ENCODE measurements at places on chromosomes 12 and 14.
A peak's percentile ranks its signal among the peaks of the same experiment; 100 is the strongest.

GRCh38 chr14:102252834-102253801, 51.8 kb downstream of the MOK start:
- no peak for DNase-seq

GRCh38 chr12:12209043-12209442, 57.8 kb downstream of the LRP6 start:
- no peak for DNase-seq

DNA sequence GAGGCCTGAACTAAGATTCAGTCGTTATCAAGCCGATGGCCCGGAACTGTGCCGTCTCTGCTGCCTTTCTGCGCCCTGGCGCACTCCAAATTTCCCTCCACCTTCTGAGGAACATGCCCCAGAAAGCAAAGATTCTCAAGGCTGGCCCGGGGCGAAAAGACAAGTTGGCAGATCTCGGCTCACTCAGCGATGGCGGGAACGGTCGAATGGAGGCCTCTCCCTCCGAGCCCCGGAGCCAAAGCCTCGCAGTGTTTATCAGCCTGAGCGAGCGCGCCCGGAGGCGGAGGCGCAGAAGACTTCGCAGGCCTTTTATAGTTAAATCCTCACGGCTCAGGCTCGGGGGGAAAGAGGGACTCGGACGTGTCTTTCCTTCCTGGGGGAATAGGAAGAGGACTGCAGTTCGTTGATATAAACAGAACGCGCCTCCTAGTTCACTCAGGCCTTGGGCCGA, 5.6 kb downstream of the TBX5 start:
- no peak for DNase-seq

GRCh38 chr14:62102349-62102725, 340.1 kb downstream of the SNAPC1 start:
- no peak for DNase-seq

GRCh38 chr14:38866461-38866860, 236.6 kb downstream of the SEC23A start:
- no peak for DNase-seq

DNA sequence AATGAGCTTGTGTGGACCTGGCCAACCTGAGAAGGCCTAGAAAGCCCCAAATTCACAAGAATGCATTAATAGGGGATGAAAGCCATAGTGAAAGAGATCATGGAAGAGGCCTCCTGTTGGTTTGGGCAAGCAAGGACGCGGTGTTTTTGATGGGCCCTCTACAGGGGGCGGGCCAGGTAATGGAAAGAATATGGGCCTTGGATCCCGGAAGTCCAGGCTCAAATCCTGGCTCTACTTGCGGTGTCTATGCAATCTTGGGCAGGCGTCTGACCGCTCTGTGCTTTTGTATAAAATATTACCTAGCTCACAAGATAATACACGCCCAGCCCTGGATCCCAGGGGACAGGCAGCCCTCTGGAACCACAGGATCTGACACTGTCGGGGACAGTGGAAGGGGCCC, 41.1 kb upstream of the CLMN start:
- DNase-seq = no peak

GRCh38 chr14:39430762-39431415, 1.3 kb downstream of the FBXO33 start:
- DNase-seq = no peak

DNA sequence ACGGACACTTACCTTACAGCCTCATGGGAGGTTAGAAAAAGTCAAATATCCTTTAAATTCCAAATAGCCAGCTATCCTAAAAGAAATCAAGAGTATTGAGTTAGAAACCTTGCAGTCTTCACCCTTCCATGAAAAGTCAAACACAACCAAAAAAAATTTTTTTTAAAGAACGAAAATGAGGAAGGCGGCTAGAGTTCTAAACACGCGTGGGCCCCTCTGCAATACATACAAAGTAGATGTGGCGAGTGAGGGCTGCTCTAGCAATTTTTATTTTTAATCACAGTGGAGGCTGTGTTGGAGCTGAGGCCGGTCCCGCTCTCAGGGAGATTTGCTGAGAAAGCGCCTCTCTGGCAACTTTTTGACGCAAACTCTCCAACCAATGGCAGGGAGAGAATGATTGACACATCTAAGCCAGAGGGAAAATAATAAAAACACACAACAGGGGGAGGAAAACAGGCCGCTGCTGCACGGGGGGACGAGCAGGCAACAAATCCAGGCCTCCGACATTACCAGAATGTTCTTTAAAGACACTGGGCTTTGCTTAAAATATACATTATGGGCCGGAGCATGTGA, at the start of gene OTX2:
Gene OTX2, minus strand, starts transcription at position 333 of the 573 bp plus-strand sequence. CDS start 5,023 bp downstream, outside the sequence.
- DNase-seq = no peak

GRCh38 chr12:114676142-114676741, 7.7 kb downstream of the TBX3 start:
- no peak for DNase-seq

GRCh38 chr12:99068993-99069747, 424.1 kb downstream of the APAF1 start:
- DNase-seq = no peak

GRCh38 chr12:69173368-69173767, 66.0 kb upstream of the CPSF6 start:
- DNase-seq = no peak

- no peak for DNase-seq
These were observed 148.7 kb downstream of the ANO2 start for GRCh38 chr12:5796171-5796958.

DNA sequence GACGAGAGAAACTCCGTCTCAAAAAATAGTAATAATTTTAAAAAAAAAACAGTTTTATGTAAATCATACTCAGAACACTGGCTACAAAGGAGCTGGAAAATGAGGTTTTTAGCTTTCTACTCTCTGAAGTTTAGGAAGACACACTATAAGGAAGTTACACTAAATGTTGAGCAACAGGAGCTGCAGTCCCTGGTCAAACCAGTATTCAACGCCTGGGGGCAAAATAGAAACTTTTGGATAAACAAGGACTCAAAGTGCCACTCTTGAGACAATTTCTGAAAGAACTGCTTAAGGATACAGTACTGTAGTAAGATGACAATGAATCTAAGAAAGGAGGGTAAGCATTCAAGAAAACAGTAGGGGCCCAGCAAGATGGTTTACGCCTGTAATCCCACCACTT, 29.3 kb downstream of the ACTR6 start:
- no peak for DNase-seq

- DNase-seq = no peak
These were observed 50.5 kb upstream of the PNMA1 start for GRCh38 chr14:73764406-73765280.

GRCh38 chr14:37623426-37623951, 28.1 kb downstream of the TTC6 start:
- no peak for DNase-seq

- DNase-seq = peak; percentile 12
These were observed 87.2 kb downstream of the SCN8A start for GRCh38 chr12:51678086-51678724.

DNA sequence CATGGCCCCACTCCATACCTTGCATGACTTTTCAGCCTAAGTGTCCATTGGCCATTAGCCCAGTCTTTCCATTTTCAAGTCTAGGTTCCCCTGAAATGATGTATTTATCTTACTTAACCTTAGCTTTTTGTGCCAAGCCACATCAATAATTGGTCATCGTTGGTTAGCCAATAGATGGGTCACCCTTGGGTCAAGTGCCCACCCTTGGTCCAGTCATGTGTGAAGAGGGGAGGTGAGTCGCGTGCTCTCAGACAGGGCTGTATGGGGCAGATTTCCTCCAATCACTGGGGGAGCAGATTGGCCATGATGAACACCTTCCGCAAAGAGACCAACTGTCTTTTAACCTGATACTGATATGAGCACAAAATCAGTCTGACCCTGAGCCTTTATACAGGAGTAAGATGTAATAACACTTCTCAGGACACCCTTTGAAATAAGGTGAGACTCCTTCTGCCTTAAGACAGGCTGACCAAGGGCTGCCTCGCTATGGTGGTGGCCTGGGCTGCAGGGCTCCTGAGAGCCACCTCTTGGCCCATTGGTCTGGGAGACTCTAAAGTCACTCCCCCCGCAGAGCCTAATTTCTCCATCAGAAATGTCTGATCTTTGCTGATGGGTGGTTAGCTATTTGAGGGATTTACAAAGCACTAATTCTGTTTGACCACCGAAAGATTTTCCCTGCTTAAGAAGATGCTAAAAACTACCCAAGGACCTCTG, 143.2 kb downstream of the ZFP36L1 start:
- no peak for DNase-seq

DNA sequence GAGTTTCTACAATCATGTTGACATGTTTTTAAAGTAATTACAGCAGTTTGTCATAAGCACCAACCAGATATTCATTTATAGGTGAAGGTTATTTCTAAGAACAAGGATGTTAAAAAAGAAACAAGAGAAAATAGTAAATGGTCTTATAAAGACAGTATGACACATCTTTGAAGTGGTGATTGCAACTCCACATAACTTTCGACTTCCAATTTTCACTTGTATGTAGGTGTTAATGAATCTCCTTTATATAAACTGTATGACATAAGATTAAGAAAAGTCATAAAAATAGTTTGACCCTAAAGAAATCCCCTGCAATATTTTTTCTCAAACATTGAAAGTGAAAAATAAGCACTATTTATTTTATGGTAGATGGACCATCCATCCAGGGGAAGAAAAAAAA, 144.8 kb upstream of the PTPRQ start:
- DNase-seq = no peak

GRCh38 chr12:3723916-3724805, 28.7 kb downstream of the CRACR2A start:
- DNase-seq = no peak

DNA sequence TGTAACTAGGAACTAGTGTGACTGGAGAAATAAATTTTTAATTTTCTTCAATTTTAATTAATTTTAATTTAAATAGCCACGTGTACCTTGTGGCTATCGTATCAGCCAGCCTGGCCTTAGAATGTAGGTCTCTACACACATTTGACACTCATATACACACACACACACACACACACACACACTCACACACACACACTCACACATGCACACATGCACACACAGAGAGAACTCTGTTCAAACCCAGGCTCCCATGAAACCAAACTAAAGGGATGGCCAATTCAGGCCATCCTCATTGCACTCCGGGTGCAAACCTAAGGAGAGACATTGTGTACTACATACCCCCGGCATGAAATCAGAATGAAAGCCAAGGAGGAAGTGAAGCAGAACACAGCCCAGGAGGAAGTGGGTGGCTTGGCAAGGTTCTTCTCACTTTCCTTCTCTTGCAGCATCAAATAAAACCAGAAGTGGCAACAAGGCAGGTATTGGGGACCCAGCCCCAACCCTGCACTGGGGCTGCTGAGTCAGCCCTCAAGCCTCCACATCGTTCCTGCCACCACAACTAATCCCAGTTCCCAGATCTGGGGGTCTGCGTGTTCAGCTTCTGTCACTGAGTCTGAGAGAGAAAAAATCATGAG, 26.2 kb upstream of the CHPT1 start:
- no peak for DNase-seq

GRCh38 chr14:53148671-53149070, 4.5 kb downstream of the DDHD1 start:
- no peak for DNase-seq

- DNase-seq = no peak
These were observed 40.4 kb downstream of the NIN start for GRCh38 chr14:50790589-50790988.

DNA sequence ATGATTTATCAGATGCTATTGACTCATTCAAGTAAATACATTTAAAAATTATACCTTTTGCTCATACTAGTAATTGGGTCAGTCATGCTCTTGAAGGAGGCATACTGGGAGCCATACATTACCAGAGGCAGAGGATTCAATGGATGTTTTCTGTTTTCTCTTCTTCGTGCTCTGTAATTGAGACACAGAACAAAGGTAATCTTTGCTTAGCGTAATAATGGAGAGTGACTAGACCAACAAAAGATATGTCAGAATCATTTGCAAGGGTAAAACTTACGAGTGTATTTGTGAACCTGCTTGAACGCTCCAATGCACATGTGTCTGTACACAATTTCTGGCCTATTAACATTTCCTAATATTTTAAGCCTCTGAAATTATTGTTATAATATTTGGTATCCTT, 296.4 kb downstream of the FOXG1 start:
- no peak for DNase-seq

Data from activated CD4-positive, alpha-beta T cell treated with anti-CD3 and anti-CD28 coated beads, Interleukin-2, amount 50 U/mL, for 1 hour (primary cell).